ENCODE measurements at places on chromosomes 3 and 15.

GRCh38 chr15:44385344-44385942, 42.0 kb upstream of the CTDSPL2 start:
- DNase-seq = no peak

GRCh38 chr15:68787609-68788263, 33.0 kb downstream of the ANP32A start:
- DNase-seq = peak; percentile 86

DNA sequence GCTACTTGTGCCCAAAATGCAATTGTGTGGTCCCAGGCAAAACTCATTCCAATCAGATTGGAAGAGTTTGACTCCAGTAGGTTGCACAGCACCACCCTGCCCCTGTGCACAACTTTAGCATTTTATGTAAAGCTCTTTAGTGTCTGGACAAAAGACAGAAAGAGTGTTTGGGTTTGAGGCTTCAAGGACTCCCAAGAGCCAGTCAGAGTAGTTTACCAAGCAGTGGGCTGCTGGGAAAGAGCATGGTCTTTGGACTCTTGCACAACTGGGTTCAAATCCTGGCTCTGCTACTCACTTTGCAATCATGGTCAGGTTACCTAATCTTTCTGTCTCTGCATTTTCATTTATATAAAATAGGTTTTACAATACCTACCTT, 75.8 kb upstream of the UMPS start:
- no peak for DNase-seq

- no peak for DNase-seq
Observed at GRCh38 chr15:35679186-35679585, 133.2 kb upstream of the DPH6 start.

DNA sequence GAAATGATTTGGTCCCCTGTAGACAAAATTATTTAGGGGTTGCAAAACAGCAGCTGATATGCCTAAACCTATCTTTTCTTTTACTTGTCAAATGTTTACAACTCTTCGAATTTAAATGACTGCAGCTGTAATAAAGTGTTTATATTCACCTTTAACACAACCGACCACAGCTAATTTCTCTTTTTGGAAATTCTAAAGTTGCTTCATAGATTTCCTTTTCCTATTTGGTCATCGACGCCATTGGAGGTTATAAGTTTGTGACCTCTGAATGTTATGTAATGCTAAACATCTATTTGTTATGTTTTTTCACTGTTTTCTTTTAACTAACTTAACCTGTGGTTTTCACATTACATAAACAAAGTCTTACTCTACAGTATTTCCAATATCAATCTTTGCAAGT, 1094.9 kb upstream of the EPHA6 start:
- DNase-seq = no peak

DNA sequence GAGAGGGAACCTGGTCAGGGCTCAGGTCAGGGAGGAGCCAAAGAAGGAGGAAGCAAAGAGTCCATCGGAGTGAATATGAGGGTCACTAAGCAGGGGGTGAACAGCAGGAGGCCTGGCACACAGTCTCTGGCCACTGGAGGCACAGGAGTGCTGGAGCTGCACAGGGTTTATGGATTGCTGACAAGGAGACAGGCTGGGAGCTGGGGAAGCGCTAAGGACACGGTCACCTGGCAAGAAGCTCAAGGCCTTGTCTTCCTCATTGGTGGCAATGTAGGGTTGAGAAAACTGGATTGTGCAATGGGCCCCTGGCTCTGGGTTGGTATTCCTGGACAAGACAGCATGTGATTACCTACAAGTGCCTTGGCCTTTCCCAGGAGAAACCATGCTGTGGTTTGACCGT, 5.8 kb upstream of the CAMP start:
- no peak for DNase-seq

DNA sequence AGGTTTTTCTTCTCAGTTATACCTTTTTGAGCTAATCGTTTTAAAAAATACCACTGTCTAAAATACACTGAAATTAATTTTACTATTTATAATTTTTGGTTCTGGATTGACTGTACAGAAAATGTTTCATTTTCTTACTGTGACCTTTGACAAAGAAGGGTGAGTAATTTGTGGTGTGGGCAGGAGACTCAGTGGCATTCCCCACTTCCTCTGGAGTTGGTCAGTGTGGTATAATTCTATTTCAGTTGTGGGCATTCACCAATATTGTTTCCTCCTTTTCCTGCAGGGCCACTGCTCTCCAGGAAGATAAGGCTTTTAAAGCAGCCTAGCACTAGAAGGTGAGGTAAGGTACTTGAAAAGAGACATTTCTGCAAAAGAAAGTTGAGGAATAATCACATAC, 6.5 kb downstream of the DAG1 start:
- no peak for DNase-seq

DNA sequence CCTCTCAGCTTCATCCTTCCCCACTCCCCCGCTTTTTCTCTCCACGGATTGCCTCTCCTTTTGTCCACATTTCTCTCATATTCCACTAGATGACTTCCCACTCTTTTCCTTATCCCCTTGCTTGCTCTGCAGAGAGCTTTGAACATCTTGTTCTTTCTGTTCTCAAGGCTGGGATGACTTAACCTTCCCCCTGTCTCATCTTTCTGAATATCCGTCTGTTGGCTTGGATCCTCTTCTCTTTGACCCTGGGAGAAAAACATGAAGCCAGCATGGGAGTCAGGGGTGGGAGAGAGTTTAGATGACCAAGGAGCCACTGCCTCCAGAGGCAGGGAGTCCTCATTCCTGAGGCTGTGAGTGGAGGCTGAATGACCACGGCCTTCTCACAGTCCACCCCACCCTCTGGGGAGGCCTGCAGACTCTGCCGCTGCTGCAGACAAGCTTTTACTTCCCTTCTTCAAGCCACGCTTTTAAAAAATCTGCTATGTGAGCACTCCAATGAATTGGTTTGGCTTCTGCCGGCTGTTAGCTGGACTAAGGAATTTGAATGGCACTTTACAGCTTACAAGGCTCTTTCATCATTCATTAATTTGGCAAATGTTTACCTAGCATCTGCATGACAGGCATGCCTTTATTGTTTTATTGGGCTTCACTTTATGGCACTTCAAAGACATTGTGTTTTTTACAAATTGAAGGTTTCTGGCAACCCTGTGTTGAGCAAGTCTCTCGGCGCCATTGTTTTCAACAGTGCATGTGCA, 111.6 kb upstream of the SLC6A6 start:
- no peak for DNase-seq

GRCh38 chr3:100407164-100407563, 5.8 kb downstream of the LNP1 start:
- no peak for DNase-seq

GRCh38 chr3:24047513-24047912, 102.4 kb downstream of the NR1D2 start:
- DNase-seq = no peak

DNA sequence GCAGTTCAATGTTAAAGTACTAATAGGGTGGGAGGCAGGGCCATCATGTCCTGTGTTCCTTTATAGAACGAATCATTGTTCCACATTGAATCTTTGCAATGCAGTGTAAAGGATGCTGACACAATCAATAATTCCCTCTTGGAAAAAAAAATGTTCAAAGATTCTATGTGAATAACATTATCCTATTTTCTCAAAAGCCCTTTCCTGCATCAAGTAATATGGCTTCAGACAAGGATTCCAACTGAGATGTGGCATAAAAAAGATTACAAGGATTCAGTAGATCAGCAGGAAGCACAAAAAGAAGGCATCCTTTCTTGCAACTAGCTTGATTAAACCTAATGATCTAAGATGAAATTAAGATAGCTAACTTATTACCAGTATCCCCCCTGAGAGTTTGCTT, 454.0 kb upstream of the CADM2 start:
- DNase-seq = no peak

GRCh38 chr15:99187936-99188335, 61.4 kb downstream of the TTC23 start:
- DNase-seq = no peak

- no peak for DNase-seq
Observed at GRCh38 chr3:11305509-11305908, 33.3 kb downstream of the ATG7 start.

DNA sequence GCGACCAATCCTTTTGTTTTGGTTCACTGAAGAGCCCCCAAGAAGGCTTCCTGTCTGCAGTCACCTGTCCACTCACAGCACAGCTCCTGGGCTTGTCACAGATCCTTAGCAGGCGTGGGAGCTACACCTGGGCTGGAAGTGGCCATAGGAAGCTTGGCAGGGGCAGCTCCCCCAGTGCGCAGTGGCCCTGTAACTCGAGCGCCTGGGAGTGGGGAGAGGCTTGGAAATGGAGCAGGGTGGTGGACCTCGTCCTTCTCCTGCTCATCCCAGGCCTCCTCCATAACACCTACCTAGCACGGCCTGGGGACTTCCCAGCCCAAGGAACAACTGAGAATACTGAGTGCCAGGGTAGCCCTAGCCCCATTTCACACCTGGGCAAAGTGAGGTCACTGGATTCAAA, 19.3 kb upstream of the TGM5 start:
- DNase-seq = no peak

DNA sequence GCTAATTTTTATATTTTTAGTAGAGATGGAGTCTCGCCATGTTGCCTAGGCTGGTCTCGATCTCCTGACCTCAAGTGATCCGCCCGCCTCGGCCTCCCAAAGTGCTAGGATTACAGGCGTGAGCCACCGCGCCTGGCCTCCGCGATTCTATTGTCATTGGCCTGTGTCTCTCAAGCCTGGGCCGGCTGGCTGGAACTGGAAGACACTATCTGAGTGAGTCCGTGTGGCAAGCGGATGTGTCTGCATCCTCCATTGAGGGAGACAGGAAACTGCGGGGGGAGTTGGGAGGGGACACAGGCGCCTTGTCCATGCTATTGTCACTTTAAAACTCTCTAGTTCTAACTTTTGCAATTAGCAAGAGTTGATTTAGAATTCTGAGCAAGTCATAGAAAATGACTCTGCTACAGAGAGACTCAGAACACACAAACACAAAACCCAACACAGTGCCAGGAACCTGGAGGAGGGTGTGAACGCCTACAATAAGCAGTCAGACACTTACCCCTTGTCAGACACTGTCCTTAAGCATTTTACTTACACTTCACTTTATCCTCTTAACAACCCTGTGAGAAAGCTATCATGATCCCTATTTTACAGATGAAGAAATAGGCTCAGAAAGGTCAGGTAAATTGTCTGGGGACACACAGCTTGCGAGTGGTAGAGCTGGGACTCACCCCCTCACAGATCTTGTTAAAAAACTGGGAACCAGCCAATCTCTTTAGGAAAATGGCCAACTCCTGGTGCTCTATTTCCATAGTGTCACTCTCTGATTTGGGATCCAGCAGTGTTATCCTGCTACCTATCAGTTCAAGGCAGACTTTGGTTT, 38.7 kb downstream of the ANP32A start:
- DNase-seq = peak; percentile 69

- DNase-seq = no peak
Observed at GRCh38 chr3:148643389-148643840, 54.3 kb upstream of the AGTR1 start.

DNA sequence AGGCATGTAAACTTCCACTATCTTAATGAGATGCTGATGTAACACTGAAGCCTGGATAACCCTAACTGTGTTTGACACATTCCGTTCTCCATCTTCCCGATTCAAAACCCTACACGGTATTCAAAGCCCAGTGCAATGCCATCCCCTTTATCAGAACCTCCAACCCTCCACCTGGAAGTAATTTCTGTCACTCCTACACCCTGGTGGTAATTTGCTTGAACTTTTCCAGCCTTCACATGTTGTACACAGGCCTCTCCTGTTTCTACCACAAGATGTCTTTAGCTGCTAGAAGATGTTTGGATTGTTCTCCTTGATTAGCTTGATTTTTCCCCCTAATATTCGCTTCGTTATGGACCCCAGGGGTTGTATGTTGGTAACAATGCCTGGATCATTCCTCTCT, 208.9 kb downstream of the CHST2 start:
- no peak for DNase-seq

- DNase-seq = no peak
Observed at GRCh38 chr3:110905121-110905520, 166.5 kb upstream of the NECTIN3 start.

GRCh38 chr3:80187981-80188380, 420.2 kb upstream of the ROBO1 start:
- no peak for DNase-seq

DNA sequence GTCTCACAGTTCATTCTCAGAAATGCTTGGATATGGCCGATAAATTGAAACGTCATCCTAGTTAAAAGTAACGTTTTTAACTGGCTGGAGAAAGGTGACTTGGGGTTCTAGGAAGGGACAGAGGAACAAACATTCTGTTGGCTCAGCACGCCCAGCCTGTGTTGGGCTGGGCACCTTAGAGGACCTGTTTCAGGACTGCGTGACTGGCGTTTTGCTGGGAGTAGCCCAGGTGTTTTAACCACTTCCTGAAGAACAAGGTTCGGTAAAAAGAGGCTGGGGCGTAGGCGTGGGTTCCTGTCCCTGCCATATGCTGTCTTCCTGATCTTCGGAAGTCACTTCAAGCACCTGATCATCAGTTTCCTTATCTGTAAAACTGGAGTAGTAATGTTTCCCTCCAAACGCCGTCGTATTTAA, 1.1 kb upstream of the TLNRD1 start:
- peak; percentile 82 for DNase-seq

- DNase-seq = no peak
Observed at GRCh38 chr3:43970920-43971319, 270.8 kb upstream of the TOPAZ1 start.

- DNase-seq = no peak
Observed at GRCh38 chr3:172103724-172104123, 64.3 kb downstream of the FNDC3B start.

DNA sequence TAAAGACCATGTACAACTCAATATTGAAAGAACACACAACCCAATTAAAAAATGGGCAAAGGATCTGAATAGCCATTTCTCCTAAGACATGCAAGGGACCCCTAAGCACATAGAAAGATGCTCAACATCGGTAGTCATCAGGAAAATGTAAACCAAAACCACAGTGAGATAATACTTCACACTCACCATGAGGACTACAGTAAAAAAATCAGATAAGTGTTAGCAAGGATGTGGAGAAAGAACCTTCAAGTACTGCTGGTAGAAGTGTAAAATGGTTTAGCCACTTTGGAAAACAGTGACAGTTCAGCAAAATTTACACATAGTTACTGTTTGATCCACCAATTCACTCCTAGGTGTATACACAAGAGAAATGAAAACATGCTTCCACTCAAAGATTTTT, 30.1 kb upstream of the XIRP1 start:
- DNase-seq = no peak

DNA sequence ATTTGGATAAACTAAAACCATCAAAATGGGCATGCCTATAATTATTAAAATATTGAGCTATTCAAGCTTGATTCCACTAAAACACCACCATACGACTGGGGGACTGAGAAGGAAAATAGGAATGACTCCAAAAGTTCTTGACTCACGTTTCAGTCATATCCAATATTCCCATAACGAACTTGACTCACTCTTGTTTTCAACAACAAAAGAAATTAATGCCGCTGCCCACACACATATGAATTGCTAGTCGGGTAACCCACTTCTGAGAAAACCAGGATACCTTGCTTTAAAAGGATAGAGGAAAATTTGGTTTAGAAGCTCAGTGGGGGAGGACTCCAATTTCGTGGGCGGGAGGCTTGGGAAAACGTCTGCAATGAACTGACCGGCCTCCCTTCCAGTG, 5.2 kb downstream of the HTR3C start:
- no peak for DNase-seq

- no peak for DNase-seq
Observed at GRCh38 chr3:183006396-183007002, 26.2 kb upstream of the DCUN1D1 start.

- no peak for DNase-seq
Observed at GRCh38 chr3:159378396-159379194, 576.7 kb downstream of the MFSD1 start.
